HEK293T (cell line): ENCODE measurements at places on chromosomes 4 and X.
A peak's percentile ranks its signal among the peaks of the same experiment; 100 is the strongest.

DNA sequence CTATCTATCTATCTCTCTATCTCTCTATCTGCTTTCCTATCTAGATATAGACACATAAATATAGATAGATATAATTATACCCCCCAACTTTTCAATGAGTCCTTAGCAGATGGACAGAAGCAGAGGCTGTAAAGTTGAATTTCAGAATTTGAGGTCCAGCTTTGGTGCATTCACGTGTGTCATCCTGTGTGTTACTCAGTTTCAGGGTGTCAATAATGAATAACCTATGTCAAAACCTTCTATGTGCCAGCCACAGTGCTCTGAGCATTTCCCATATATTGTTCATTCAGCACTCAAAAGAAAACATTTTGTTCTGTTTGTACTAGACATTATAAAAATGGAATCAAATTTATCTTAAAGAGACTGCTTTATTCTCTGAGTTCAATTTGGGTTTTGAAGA is 310.0 kb downstream of the ARHGAP24 start:
- DNase-seq, result no peak

DNA sequence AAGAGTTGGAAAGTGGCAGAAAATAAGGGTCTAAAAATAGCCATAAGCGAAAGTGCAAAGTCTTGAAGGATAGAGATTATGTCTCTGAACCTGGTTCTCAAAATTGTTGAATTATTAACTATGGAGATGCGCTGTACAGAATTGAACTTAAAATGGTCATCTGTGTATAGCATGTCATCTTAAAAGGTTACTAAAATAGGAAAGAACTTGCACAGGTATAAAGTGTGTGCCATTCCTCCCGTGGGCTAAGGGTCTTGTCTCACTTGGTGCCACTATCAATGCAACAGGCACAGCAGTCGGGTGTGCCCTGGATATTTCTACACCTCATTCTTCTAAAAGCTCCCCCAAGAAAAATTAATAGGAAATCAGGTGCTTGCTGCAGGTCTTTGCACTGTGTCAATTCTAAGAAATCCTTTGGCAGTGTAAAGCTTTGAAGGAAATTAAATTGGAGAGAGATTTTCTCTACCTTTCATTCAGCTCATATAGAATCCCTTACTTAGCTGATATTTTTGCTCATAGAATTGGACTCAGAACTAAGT is 2.4 kb downstream of the SORBS2 start:
- no peak for DNase-seq

GRCh38 chrX:49919617-49920016 is 2.8 kb upstream of the CLCN5 start:
- peak; percentile 45 for DNase-seq

- no peak for DNase-seq
Observed at GRCh38 chrX:101171883-101172400, 47.6 kb upstream of the DRP2 start.

DNA sequence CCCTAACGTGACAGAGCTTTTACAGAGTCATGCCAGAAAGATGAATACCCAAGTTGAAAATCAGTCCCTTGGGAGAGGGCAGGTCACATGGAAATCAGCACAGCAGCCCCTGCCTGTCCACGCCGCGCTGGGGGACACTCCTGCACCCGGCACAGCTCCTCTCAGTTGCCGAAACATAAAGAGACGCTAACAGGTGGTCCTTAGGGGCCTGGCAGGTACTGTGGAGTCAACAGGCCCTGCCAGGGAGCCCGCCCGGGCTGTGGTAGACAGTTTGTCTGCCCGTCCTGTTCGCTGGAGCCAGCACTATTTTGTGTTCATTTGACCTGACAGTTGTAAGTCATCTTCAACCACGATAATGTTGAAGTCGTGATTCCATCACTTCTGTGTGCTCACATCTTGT is 30.5 kb downstream of the NELFA start:
- no peak for DNase-seq

- no peak for DNase-seq
Observed at GRCh38 chrX:44705817-44706551, 137.8 kb upstream of the DUSP21 start.

DNA sequence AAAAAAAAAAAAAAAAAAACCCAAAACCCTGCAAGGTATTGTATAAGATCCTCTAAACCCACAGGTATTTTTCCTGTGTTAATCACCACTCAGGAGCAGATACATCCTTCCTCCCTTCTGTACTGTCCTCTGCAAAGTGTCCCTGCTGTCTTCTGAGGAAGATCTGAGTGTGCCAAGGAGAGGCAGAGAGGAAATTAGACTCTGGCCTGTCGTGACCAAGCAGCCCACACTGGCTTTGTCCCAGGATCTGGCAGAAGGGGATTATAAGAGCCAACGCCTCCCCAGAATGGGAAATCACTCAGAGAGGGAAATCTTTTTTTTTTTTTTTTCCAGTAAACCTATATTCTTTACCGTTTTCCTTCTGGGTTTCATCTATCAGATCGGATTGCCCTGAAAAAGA is 39.6 kb downstream of the PTCHD1 start:
- no peak for DNase-seq

- no peak for DNase-seq
Observed at GRCh38 chr4:78923464-78924312, 15.6 kb downstream of the PAQR3 start.

DNA sequence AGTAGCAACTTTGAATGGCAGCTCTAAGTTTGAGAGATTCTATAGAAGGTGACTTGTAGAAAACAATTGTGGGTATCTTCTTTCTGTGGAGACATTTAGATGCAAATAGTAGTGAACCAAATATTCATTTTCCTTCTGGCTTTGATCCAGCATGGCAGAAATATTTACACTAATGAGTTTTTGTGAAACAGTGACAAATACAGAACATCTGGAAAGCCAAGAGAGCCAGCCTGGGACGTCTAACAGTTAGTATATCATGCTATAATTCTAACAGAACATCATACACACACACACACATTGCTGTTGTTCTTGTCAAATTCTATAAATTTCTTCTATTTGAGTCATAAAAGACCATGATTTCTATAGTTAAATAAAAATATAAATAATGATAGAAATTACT is 1777.9 kb downstream of the ARAP2 start:
- DNase-seq, result no peak

DNA sequence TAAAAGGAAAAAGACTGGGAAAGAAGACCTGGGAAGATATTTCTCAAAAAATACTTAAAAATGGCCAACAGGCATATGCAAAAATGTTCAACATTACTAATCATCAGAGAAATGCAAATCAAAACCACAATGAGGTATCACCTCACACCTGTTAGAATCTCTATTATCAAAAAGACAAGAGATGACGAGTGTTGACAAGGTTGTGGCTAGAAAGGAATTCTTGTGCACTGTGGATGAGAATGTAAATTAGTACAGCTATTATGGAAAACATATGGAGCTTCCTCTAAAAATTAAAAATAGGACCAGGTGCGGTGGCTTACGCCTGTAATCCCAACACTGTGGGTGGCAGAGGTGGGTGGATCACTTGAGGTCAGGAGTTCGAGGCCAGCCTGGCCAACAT is 50.0 kb downstream of the C4orf46 start:
- DNase-seq, result no peak

DNA sequence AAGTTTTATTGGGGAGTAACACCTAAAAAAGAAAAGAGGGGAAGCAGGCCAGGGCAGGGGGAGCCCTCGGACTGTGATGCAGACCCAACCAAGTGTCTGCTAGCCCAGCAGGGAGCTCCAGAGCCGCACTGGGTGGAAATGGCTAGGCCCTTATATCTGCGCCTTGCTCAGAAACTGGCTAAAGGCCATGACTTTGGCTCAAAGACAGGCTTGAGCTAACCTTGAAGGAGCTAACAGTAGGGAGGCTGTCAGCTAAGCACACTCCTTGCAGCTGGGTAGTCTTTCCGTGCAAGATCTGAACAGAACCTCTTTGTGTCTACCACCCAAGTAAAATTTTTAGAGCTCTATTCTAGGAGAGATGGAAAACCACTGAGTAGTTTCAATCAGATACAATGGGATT is 43.0 kb downstream of the SEPSECS start:
- no peak for DNase-seq

DNA sequence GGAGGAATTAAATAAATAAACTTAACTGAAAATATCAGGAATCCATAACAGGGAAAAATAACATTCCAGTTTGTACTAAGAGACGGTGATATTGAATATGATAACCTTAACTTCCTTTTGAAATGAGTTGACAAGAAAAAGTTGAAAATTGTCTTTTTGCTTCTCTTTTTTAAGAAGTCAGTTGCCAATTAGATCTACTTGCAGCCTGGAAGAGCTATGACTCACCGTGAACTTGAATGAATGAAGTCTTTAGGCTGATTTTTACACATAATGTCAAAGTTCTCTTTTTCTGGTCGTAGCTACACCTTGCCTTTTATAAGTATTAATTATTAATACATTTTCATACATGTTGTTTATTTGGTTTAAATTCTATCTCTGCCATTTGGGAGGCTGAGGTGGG is 94.4 kb upstream of the HPGD start:
- no peak for DNase-seq

- no peak for DNase-seq
Observed at GRCh38 chr4:25760518-25761157, 102.2 kb downstream of the SEL1L3 start.

GRCh38 chr4:24471486-24472160 is 112.7 kb downstream of the DHX15 start:
- DNase-seq, result no peak

- DNase-seq, result no peak
Observed at GRCh38 chrX:259692-260355, 21.4 kb upstream of the PLCXD1 start.

GRCh38 chrX:101906136-101906796 is 25.6 kb downstream of the ZMAT1 start:
- DNase-seq, result no peak

- DNase-seq, result no peak
Observed at GRCh38 chrX:134669378-134670098, 11.3 kb upstream of the PLAC1 start.

- DNase-seq, result no peak
Observed at GRCh38 chr4:166012129-166013030, 139.3 kb downstream of the TLL1 start.

DNA sequence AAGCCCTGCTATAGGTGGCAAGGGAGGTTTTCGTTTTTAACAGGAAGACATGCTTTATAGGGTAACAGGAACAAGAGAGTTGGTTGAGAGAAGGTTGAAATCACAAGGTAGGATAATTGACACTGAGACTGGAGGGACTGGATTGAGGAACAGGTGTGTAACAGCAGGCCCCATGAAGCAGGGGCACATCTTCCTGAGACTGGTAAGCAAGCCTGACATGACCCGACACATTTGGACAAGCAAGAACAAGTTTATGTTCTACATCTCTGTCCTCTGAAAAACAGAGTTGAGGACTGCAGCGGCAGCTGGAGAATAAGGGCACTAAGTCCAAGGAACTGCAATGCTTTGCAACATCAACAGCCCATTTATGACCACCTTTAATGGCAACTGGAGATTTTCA is 5.2 kb downstream of the RPS4X start:
- no peak for DNase-seq

DNA sequence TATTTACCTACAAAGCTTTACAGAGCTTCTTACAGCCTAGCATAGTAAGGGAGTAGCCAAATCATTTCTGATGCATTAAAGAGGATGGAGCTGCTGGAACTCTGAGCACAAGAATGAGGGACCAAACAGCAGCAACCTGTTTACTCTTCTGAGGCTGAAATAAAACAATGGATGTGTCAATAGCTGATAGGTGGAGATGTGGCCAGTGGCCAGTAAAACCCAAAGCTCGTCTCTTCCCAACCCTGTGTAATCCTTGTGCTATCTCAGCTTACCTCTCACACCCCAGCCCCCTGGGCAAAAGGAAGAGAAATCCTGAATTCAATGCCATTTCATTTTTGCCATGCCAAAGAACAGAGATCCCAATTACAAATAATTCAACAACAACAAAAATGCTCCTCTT is 446.7 kb upstream of the SMIM31 start:
- DNase-seq, result no peak

DNA sequence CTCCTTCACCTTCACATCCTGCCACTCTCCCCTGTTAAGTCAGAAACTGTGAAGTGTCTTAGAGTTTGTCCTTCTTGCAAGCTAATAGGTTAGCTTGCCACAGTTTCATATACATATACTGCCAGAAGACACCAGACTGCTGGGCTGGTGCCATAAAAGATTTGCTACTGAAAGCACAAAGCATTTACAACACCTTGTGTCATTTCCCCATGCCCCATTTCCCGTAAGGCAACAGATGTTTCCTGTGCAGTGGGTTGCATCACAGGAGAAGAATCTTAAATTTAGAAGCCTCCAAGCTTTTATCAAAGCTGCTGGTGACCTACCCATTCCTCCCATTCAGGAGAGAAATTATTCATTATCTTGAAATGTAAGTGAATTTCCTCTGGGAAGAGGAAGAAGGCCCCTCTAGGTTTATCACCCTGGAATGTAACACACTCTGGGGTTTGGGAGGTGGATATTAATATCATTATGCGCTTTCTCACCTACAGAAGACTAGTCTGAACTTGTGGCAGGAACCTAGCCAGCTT is 34.5 kb upstream of the RAB33B start:
- DNase-seq, result no peak

DNA sequence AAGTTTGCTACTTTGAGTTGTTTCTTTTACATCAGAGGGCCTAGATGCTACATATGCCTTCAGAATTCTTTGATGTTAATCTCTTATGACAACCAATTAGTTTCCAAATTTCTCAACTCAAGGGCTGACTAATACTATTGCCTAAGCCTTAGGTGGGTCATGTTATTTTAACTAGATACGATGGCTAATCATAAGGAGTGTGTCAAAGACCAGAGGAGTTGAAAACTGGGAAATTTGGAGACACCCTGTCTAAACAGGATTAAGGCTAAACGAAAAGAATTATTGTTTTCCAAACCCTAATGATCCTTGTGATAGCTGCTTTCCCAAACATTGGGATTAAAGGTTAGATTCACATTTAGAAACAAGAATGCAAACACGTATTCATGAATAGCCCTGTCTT is 228.5 kb downstream of the PCDH7 start:
- no peak for DNase-seq

DNA sequence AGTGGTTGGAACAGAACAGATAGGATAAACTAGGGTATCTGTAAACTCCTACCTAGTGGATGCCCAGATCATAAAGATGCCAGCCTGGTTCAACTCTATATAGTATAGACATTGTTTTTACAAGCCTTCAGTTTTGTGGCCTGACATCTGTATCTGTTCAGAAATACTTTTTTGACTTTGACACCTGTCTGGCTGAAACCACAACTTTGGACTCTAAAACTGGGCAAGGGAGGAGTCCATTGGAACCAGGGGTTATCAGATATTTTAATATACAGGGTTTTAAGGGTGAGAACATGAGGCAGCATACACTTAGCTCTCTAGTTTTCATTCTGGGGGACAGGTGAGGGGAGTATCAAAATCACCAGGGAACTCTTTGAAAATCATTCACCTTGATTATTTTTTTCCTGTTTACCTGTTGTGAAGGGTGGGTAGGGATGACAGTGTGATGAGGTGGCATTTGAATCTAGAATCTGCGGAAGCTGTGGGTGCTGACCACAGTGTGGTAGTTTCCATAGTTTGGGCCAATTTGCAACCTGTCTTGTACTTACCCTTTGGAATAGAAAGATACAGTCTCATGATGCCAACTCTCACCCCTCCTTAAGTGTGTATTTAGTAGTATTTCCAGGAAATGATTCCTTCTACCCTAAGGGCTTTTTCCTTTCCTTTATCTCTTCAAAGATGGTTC is 20.6 kb downstream of the GAB1 start:
- no peak for DNase-seq

GRCh38 chr4:138677748-138678147 is 337.8 kb upstream of the NOCT start:
- no peak for DNase-seq

- no peak for DNase-seq
Observed at GRCh38 chr4:20423420-20423819, 171.7 kb downstream of the SLIT2 start.
